Stimulated activated CD8-positive, alpha-beta memory T cell treated with anti-CD3 and anti-CD28 coated beads, Interleukin-4, amount 100 ng/mL, for 48 hours (primary cell): ENCODE measurements at places on chromosomes 2 and 18.

DNA sequence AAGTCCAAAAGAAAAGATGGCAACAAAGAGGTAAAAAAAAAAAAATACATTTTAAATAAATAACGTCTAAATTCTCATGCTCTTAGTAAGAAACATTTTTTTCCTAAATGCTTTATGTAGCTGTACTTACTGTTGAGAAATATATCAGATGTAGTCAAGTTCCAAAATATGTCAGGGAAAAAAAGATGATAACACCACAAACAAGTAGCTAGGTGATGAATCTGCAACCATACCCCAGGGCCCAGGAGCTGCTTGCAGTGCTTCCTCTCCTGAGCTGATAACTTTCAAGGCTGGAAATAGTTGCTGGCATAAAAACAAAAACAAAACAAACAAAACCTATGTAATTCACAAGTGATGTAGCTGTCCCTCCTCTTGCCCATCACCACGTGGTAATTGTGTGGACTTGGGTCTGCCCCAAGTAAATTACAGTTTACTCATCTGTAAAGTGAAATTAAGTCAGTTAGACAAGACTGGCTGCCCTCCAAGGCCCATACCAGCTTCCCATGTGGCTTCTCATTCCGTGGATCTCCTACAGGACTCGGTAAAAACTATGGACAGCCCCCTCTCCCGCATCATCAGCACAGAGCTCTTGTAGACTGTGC lies 82.6 kb downstream of the SP100 start:
- DNase-seq = no peak

- no peak for DNase-seq
Measured at GRCh38 chr18:4352746-4353551, 102.2 kb downstream of the DLGAP1 start.

- DNase-seq = no peak
Measured at GRCh38 chr2:210302326-210302725, 12.6 kb downstream of the MYL1 start.

- no peak for DNase-seq
Measured at GRCh38 chr18:46215902-46216723, 111.9 kb downstream of the HAUS1 start.

GRCh38 chr18:41263956-41264355 lies 691.1 kb upstream of the PIK3C3 start:
- DNase-seq = no peak

GRCh38 chr18:61922435-61922834 lies 29.6 kb upstream of the RNF152 start:
- no peak for DNase-seq

DNA sequence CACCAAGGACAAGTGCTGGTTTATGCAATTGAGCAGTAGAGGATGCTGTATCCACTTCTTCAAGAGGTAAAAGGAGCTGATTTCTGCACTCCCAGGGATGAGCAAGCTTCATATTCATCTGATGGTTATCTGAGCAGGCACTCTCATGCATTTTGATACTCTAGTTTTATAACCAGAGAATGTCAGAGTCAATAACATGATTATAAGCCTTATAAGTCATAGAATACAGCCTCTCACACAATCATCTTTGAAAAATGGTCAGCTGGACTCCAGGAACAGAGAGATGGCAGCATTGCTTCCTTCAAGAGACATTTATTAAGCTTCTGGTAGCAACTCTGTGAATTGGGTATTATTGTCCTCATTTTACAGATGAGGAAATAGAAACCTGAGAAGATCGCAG lies 167.1 kb downstream of the SLC8A1 start:
- no peak for DNase-seq

DNA sequence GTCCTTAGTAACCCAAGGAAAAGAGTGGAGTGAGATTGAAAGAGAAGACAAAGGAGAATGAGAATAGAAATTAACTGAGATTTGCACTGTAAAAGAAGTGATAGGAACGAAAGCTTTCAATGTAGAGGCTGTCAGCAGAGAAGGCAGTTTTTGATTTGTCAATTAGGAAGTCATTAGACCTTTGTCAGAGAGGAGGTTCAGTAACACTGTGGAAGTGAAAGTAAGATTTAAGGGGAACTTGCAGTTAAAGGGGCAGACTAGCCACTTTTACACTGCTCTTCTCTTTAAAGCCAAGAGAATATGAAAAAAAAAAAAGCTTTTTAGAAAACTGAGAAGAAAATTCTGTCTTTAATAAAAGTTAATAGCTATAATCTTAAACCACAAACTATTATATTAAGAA lies 11.5 kb upstream of the KYNU start:
- no peak for DNase-seq

DNA sequence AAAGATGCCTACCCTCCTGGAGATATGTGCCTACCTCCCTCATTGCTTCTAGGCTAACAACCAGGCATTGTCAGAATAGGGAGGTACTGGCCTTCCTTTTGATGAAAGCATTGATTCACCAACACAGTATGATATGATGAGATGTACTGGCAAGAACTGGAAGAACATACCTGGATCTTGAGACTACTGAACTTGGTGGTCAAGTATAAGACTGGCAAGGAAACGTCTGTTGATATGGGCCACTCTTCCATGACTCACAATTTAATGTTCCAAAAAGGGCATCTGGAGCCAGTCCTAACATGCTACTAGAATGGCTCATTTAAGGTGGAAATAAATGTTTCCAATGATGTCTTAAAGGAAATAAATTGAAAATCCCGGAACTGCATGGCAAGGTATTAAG lies 18.1 kb downstream of the DTNB start:
- DNase-seq = no peak

DNA sequence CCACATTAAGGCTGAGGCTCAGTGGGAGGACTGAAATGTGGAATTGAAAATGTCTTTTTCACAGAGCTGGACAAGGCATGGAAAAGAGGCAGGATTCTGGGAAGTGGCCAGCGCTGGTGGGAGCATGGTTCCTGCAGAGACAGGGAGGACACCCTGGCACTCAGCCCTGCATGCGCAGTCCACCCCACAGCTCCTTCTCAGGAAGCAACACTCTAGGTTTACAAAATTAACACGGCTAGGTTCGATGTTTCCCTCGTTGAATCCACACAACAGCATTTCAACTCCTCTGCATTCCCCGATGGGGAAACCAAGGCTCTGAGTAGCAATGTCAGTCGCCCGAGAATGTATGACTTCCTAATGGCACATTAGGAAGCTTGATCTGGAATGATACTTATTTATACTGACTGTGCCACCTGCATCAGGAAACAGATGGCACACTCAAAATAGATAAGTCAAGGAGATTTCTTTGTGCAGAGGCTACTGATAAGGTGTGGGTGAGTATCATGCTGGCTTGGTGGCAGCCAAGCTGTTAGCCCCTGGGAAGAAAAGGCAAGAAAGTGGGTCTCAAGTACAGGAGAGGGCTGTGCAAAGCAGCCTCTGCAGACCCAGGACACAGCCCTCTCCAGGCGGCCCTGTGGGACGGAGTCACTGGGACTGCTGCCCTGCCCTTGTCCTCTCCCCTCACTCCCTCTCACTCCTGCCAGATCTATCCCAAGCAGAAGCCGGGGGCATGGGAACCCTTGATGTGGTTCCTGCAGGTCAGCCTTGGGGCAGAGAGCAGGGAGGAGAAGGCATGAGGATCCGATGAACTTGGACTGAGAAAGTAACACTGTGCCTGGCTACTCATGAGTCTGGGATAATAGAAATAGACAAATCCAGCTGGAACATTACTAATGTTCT lies 158.4 kb upstream of the FHL2 start:
- DNase-seq = no peak
